Anterior cingulate cortex (tissue), 58 donors: ENCODE measurements at places on chromosomes 1 and 21.

DNA sequence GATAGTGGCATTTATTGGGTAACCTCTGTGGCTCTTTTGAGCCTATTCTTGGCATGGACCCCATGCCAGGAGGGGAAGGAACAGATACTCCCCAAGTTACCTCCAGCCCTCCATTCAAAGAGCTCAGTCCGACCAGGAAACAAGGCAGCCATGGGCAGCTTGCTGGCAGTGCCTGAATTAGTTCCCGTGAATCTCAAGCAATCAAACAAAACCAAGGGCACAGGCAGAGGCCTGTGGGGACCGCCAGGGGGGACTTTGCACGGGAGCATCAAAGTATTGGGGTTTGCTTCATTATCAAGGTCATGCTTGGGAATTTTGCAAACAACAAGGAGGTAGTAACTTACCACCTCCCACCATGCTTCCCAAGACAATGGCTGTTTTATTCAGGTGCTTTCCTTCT, 81.2 kb upstream of the IFFO2 start:
- DNase-seq: no peak

- peak; percentile 42 for DNase-seq
Measured at GRCh38 chr21:42337830-42338728, 12.7 kb downstream of the TFF2 start.

DNA sequence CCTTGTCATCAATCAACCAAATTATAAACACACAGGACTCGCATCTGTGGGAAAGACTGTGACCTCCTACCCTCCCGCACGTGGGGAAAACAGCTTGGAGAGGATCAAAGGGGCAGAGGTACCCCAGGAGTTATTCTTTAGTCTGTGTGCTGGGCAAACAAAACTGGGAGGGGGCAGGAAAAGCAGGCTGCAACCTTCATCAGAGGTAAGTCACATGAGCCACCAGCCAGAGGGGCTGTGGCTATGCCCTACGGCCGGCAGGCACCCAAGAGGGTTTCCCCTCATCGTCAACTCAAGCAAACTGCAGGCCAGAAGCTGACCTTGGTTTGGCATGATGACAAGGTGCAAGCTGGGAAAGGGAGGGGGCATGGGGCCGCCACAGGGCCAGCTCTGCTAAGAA, 12.5 kb downstream of the SMIM12 start:
- DNase-seq: no peak

- no peak for DNase-seq
Measured at GRCh38 chr1:185425163-185425562, 108.1 kb upstream of the IVNS1ABP start.

GRCh38 chr1:183673605-183674323, 20.6 kb upstream of the APOBEC4 start:
- DNase-seq: no peak

DNA sequence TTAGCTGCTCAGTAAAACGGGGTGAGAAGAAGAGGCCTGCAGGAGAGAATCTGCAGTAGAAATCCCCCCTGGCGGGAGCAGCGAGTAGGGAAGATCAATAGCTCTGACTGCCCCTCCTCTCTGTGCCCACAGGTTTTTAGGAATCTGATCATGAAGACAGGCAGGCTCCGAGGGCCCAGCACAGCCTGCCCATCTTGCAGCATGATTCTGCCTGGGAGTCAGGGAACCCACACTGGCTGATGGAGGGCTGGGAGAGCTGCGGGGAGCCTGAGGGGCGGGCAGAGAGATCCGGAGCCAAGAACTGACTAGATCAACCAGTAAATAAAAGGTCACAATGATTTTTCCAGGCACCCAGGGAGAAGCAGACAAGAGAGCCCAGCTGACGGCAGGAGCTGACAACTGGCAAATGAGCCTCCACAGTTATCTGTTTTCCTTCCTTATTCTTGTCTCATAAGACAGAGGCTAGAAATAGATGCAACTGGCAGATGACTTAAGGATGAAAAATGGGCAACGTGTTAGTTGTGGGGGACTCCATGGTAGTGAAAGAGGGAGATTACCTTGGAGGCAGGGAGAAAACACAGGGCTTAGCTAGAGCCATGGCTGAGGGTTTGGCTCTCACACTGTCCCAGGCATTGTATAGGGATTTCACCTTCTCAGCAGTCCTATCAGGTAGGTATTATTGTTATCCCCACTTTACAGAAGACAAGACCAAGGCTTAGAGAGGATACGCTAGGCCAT, 116.2 kb downstream of the PLXNA2 start:
- no peak for DNase-seq

DNA sequence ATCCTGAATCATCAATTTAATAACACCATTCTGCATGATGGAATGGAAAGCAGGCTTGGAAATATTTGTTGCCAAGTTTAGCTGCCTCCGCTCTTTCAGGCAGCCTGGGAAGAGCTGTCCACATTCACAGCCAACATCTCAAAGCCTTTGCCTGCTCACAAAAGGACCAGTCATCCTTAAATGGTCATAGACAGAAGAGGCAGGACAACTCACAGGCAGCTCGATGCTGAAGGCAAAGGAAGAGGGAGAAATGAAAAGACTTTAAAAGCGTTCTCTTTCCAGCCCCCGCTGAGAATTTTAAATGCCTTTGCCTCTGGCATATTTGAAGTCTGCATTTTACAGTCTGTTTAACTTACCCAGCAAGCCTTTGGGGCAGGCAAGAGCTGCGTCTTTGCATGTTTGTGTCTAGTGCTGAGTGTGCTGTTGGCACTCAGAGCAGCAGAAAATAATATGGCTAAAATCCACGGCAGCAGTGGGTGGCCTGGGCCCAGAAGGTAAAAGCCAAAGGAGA, 68.9 kb downstream of the NMNAT2 start:
- peak; percentile 66 for DNase-seq

DNA sequence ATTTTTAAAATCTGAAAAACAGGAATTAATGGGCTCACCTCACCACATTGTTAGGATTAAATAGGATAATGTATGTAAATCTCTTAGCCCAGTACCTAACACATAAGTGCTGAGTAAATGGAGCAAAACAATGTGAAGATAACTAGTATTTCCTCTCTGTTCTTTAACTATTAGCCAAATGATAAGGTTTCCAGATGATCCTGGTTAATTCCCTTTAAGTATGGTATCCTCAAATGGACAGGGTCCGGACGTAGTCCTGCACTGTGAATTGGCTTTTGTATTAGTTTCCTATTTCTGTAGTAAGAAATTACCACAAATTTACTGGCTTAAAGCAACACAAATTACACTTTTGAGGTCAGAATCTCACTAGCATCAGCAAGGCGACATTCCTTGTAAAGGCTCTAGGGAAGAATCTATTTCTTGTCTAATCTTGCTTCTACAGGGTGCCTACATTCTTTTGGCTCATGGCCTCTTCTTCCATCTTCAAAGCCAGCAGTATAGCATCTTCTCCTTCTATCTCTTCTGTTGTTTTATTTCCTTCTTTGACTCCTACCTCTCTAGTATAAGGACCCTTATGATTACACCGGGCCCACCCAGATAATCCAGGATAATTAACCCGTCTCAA, 17.1 kb downstream of the SCAF4 start:
- no peak for DNase-seq

DNA sequence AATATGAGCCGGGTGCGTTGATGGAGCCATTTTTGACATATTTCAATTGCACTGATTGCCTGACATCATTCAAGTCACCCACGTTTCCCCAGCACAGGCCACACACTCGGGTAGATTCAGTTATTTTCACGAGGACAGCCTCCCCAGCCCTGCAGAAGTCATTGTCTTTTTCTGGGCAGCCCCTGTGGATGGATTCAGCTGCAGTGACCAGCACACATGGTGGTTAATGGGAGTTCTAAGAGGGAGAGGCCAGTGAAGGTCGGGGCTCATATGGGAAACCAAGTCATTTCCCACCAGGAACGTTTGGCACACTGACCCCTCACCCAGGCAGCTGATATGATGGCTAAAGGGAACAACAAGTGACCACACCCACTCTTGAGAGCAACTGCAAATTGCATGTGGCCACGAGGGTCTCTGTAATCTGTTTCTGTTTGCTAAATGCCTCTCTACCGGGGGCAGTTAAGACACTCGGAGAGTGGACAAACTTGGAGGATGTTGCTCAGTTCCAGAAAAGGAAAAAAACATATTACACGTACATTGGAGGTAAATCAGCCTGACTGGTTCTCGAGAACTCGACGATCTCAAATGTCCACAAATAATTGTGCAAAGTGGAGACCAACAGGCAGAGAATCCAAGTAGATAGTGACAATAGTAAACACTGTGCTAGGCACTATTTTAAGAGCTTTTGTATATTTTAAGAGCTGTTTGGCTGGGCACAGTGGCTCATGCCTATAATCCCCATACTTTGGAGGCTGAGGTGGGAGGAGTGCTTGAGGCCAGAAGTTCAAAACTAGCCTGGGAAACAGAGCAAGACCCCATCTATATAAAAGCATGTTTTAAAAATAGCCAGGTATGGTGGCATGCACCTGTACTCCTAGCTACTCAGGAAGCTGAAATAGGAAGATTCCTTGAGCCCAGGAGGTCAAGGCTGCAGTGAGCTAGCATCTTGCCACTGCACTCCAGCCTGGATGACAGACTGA, 167.2 kb upstream of the IRF2BP2 start:
- no peak for DNase-seq

DNA sequence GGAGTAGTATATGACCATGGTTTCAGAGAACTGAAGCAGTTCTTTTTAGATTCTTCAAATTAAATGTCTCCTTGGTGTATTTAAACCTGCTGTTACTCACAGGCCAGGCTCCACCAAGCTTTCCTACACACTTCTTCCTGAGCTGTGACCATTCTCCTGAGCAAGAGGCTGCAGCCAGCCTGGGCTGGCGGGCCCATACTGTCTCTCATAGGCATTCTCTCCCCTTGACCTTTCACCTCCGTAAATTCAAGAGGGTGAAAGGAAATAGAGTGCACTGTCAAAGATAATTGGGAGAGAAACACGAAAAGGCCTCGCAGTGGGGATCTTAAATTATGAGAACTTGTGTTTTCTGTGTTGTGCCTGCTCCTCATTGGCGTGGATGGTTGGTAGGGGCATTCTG, 2.3 kb downstream of the ARF1 start:
- DNase-seq: no peak

GRCh38 chr1:226526801-226527595, 21.6 kb upstream of the STUM start:
- DNase-seq: no peak

- no peak for DNase-seq
Measured at GRCh38 chr1:112172294-112172882, 182.9 kb upstream of the KCND3 start.

GRCh38 chr1:77538956-77539518, 143.4 kb downstream of the ZZZ3 start:
- DNase-seq: no peak

DNA sequence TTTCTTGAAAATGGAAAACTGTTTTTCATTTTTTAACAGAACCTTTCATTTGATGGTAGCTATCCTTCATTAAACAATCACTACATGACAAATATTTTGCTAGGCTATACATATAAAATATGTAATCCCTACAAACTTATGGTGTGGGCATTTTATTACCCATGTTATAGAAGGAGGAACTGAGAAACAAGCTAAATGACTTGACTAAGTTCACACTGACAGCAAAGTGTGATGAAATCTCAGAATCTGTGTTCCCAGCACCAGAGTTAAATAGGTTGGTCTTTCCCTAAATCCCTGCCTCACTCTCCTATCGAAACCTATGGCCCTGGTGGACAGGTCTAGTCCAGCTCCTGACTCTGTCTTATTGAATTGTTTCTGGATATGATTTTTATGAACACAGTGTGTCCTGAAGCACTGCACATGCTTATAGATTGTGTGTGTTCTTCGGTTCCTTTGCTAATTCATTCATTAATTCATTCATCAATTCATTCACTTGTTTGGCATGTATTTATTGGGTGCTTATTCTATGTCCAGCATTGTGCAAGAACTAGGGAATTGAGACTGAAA, 301.0 kb downstream of the GRIK1 start:
- DNase-seq: no peak

DNA sequence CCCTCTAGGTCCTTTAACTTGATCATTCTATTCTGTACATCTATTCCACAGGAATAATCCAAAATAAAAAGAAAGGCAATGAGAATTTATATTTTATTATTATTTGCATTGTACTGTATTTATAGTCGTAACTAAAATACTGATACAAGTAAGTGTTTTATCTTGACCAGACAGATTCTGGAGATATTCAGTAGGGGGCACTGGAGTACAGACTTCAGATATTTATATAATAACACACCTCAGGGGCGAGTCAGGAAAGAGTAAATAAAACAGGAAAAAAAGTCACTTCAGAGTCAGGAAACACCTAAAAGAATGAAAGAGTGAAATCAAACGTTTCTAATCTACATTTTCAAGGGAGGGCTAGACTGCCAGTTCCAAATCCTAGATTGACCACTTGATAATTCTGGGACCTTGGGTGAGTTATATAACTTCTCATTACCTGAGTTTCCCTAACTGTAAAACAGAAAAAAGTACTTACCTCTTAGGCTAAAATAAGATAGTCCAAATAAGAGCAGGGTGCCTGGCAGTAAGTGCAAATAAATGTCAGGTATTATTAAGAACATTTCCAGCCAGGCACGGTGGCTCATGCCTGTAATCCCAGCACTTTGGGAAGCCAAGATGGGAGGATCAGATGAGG, 31.1 kb upstream of the MTF1 start:
- no peak for DNase-seq

DNA sequence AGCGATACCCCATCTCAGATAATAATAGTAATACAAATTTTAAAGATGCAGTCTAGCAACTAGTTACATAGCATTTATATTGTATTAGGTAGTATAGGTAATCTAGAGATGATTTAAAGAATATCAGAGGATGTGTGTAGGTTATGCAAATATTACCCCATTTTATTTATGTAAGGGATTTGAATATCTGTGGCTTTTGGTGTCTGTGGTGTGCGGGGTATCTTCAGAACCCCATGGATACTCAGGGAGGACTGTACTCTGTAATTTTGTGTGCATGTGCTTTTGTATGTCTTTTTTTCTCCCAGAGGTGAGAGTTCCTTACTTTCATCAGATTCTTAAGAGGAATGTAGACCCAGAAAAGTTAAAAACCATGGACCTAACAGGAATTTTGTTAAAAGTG, 12.8 kb downstream of the RNF2 start:
- no peak for DNase-seq

DNA sequence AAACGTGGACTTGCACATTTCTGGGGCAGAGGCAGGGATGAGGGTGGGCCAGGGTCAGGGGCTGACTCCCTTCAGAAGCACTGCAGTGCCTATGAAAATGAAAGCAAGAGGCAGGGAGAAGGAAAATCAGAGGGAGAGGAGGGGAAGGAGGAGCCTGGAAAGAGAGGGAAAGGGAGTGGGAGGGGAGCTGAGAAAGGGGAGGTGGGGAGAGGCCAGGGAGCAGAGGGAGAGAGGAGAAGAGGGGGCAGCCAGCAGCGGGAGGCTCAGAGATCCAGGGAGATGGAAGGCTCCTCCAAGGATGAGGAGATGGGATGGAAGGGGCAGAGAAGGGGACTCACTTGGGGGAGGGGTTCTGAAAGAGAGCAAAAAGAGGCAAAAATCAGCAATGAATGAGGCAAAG, 96.3 kb upstream of the KLHDC7A start:
- no peak for DNase-seq

GRCh38 chr21:38148046-38148445, 108.7 kb upstream of the KCNJ15 start:
- DNase-seq: no peak

- no peak for DNase-seq
Measured at GRCh38 chr1:186202776-186203175, 172.3 kb downstream of the TPR start.

- DNase-seq: no peak
Measured at GRCh38 chr1:155226910-155227260, 18.4 kb downstream of the MTX1 start.
